ENCODE measurements at places on chromosomes 4 and X. TPM values are rescaled to one million over a fixed set of nuclear protein-coding genes. Genes with fewer than 3 reads are reported as not detected.

Gene BANK1
- 0.32 TPM for total RNA-seq

Gene ARL9
- 0.95 TPM for total RNA-seq

Gene EGF
- 0.26 TPM for total RNA-seq

Gene CACNA1F
- not detected for total RNA-seq

Gene SYP
- total RNA-seq, result 0.43 TPM

Gene COL4A6
- total RNA-seq, result 1.1 TPM

Gene PABPC1L2B
- total RNA-seq, result not detected

Gene MAGEC1
- not detected for total RNA-seq

Gene AR
- 4.7 TPM for total RNA-seq

Gene USP51
- total RNA-seq, result 1.9 TPM

Gene BCAP31
- 116 TPM for total RNA-seq

Gene PNPLA4
- 14.3 TPM for total RNA-seq

Gene CLTRN
- 0.26 TPM for total RNA-seq

Gene SYNPO2
- total RNA-seq, result 1.3 TPM

Gene ODAPH
- not detected for total RNA-seq
